Right ventricle myocardium superior (tissue), 1 donor: ENCODE measurements at places on chromosomes 6 and 20. TPM values are rescaled to one million over a fixed set of nuclear protein-coding genes. Genes with fewer than 3 reads are reported as not detected.

Gene TFAP2D
- not detected for total RNA-seq

Gene FGD2
- 5.7 TPM for total RNA-seq

Gene ZNF165
- total RNA-seq, result 0.56 TPM

Gene VWA7
- 9.5 TPM for total RNA-seq

Gene DDAH2
- 32.9 TPM for total RNA-seq

Gene SAMD5
- 1.00 TPM for total RNA-seq
